ENCODE measurements at places on chromosomes 2 and 18.

- DNase-seq = no peak
These were observed 249.7 kb downstream of the IKZF2 start for GRCh38 chr2:212901604-212902275.

DNA sequence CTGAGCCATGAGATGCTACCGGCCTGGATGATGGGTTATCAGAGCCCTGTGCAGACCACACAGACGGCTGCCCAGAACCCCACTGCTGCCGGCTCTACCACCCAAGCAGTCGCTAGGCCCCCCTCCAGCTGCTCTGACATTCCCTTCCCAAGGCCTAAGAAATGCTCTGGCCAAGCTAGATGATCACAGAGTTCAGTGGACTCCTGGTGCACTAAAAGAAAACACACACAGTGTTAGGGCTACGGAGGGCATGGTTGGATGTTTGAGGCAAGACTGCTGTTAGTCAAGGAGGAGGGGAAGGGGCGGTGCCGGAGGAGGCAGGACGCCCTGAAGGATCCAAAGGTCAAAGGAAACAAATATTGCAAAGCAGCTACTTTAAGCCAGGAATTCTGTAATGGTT is 174.5 kb downstream of the MYCN start:
- no peak for DNase-seq

DNA sequence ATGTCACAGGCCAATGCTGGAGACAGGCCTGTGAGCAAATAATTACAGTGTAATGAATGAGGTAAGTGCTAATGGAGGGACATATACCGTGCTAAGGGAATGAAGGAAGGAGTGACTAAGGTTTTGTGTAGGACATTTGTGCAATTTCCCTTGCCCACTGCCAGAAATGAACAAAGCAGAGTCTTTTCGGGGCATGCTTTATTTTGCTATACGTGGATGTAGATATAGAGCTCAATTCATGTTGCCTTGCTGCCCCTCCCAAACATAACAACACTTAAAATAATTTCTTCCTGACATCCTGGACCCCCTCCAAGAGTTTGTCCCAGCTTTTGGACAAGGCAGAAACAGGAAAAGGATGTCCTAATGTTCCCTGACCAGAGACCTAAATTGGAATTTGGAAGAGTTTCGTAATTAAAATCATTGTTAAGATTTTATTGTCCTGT is 23.7 kb upstream of the CD28 start:
- DNase-seq = no peak

- no peak for DNase-seq
These were observed 260.4 kb upstream of the RBMS1 start for GRCh38 chr2:160753960-160754359.

- DNase-seq = no peak
These were observed 95.2 kb upstream of the BOD1L2 start for GRCh38 chr18:57051657-57052044.

- DNase-seq = peak; percentile 24
These were observed 299.0 kb upstream of the FBXO11 start for GRCh38 chr2:48205137-48205798.

DNA sequence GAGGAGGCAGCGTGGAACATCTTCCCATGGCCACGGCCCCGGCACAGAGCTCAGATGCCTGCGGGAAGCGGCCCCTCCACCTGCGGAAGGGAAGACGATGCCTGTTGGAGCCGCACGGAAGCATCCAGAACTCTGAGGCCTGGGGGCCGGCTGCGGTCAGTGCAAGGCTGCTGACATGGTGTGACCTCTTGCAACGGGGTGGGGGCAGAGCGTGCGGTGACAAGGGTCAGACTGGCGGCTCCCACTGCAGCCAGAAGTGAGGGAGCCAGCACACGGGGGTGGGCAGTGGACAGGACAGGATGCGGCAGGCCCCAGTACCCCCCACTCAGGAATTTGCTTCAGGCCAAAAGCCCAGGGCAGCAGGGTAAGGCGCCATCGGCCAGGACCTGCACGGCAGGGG is 48.8 kb downstream of the SLC66A2 start:
- DNase-seq = no peak

DNA sequence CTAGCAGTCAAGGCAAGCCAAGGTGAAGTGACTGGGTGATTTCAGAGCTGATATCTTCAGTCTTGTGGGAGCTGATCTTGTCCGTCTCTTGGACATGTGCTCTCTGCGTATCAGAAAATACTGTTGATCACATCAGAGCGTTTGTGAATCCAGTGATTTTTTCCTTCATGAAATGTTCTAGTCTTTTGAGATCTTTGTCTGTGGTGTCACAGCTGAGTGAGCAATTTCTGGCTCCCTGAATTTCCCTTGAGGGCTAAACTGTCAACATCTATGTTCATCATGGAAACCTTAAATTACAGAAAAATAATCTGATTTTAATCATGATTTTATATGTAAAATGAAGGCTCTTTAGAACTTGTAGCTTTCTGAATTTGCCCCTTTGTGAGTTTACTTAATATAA is 432.0 kb downstream of the CCDC85A start:
- no peak for DNase-seq

- DNase-seq = no peak
These were observed 32.4 kb upstream of the CASP10 start for GRCh38 chr2:201150454-201151020.

- DNase-seq = no peak
These were observed 103.2 kb upstream of the ZNF521 start for GRCh38 chr18:25455159-25455558.

DNA sequence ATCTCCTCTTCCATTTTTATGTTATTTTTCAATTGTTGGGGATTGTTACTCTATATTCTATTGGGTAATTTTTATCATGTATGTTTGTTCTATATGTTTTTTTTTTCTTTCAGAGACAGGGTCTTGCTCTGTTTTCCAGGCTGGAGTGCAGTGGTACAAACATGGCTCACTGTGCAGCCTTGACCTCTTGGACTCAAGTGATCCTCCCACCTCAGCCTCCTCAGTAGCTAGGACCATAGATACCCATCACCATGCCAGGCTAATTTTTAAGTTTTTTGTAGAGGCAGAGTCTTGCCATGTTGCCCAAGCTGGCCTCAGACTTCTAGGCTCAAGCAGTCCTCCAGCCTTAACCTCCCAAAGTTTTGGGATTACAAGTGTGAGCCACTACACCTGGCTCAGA is 88.7 kb downstream of the TTC27 start:
- DNase-seq = no peak

GRCh38 chr18:58038063-58038462 is 6.0 kb upstream of the NEDD4L start:
- DNase-seq = no peak

DNA sequence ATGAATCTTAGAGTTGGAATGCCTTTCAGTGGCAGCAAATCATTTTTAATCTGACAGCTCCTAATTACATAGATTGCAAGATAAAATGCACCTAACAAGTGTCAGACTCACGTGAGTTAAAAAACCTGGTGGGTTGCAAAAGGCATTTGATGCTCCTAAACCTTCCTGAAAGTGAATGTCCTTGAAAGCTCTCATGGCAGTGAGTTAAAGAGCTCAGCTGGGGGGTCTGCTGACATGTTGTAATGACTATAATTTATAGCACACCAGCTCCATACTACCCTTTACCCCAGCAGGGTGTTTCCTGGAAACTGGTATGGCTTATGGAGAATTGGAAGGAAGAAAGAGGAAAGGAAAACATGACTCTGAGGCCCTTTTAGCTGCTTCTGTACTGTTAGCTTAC is 91.9 kb upstream of the CAVIN2 start:
- no peak for DNase-seq

DNA sequence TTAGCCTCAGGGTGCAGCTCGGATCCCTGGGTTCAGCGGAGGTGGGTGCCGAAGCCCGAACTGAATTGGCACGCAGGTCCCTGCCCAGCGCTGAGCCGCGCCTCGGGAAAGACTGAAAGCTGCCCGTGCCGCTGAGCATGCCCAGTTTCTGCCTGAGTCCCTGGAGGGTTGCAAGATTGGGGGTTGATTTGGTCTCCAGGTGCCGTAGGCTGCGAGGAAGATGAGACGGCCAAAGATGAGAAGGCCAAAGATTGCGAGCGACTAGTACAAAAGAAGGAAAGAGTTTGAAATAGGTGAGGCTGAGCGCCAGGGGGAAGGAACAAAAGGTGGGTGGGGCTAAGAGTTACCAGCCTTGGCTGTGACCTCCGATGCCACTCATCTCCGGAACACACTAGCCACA is 852 bp upstream of the KCNH7 start:
- peak; percentile 80 for DNase-seq

DNA sequence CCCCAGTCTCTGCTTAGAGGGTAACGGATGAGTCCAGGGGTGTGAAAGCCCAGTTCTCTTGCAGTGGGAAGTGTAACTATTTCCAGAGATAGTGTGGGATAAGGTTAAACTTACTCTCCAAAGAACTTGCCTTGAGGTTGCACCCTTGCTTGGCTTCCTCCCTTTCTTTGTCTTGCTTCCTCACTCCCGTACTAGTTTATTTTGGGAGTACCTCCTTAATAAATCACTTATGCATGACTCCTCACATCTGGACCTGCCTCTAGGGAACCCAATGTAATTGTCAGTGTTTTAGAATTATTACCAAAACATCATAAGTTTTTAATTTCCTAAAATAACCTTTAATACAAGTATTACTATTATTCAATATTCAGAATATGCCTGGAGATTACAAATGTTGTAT is 35.2 kb downstream of the CPO start:
- DNase-seq = no peak

DNA sequence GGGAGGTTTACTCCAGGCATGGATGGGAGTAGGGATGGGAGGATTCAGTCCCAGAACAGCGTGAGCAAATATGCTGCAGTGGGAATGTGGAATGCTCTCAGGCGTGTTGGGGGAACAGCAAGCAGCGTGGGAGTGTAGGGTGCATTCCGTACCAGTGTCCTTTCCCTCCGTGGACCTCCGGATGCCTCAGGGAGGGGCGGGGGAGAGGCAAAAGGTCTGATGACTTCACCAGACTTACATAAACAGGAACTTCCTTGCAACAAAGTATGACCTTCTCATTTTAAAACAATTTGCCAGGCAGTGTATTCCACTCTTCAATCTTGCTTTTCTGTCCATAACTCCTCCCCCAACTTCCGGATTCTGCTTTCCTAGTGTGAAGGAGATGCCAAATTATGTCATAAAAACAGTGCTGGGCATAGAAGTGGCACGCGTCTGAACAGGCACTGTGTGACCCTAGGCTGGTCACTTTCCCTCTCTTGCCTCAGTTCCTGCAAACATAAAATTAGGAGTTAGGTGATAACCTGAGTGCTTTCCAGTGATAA is 36.9 kb downstream of the RPL37A start:
- no peak for DNase-seq

- peak; percentile 58 for DNase-seq
These were observed 262.1 kb downstream of the GALNT13 start for GRCh38 chr2:154133823-154134222.

DNA sequence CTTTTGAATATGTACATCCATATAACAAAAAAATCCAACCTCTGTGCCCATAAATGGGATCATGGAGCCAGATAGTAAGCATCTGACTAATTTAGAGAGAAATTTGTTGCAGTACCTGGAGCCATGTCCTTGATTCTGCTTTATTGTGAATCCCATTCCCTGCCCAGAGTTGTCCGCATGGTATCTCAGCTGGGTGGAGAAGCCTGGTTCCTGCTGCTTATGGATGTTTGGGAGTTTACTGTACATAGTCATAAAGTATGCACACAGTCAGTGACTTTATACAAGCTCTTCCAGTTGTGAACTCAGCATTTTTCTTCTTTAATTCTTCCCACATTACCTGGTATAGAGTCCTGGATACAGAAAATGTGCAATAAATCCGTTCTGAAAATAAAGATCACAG is 346.0 kb downstream of the FIGN start:
- DNase-seq = no peak

DNA sequence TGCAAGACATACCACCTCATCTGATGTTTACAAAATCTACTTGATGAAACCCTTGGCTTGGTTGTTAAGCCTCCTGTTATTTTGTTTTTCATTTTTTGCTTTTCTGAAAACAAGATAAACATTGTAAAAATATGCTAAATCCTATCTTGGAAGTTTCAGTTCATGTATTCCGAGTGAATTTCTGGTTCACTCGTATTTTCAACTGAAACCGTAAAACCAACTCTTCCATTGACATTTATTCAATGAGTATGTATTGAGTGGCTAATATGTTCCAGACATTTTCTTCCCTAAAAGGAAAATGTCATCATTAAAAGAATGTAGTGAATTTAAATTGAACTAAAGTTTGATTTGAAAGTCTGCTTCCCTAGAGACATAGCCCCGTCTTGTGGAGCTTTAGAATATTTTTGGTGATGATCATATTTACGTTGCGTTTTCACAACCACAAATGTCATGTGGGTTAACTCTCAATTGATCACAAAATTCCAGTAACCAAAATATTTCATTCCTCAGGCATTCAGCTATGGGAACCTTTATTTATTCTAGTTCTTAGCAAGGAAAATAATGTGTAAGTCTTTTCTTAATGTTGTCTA is 204.2 kb downstream of the MBD2 start:
- DNase-seq = no peak

DNA sequence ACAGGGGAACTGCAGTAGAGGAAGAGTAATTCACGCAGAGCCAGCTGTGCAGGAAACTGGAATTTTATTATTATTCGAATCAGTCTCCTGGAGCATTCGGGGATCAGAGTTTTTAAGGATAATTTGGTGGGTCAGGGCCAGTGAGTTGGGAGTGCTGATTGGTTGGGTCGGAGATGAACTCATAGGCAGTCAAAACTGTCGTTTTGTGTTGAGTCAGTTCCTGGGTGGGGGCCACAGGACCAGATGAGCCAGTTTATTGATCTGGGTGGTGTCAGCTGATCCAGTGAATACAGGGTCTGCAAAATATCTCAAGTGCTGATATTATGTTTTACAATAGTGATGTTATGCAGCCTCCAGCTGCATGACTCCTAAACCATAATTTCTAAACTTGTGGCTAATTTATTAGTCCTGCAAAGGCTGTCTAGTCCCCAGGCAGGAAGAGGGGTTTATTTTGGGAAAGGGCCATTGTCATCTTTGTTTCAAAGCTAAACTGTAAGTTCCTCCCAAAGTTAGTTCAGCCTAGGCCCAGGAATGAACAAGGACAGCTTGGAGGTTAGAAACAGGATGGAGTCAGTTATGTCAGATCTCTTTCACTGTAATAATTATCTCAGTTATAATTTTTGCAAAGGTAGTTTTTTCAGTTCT is 67.0 kb downstream of the ASAP2 start:
- no peak for DNase-seq

Measured in G401 (cell line).